ENCODE measurements at places on chromosomes 16 and 17.
A peak's percentile ranks its signal among the peaks of the same experiment; 100 is the strongest.

- DNase-seq: no peak
Measured at GRCh38 chr16:12416136-12416787, 387.4 kb downstream of the CPPED1 start.

DNA sequence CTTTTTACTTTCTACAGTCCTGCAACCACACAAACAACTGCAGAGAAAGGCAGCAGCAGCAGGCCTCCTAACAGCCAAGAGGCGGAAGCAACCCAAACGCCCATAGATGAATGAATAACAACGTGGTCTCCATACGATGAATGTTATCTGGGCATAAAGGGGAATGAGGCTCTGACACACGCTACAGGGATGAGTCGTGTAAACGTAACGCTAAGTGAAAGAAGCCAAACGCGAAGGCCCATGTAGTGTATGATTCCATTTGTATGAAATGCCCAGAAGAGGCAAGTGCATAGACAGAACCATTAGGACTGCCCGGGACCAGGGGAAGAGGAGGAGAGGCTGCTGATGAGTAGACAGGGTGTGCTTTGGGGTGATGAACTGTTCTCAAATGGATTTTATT lies 94.8 kb upstream of the DNAH17 start:
- DNase-seq: no peak

- no peak for DNase-seq
Measured at GRCh38 chr16:4261557-4262172, 11.2 kb downstream of the TFAP4 start.

DNA sequence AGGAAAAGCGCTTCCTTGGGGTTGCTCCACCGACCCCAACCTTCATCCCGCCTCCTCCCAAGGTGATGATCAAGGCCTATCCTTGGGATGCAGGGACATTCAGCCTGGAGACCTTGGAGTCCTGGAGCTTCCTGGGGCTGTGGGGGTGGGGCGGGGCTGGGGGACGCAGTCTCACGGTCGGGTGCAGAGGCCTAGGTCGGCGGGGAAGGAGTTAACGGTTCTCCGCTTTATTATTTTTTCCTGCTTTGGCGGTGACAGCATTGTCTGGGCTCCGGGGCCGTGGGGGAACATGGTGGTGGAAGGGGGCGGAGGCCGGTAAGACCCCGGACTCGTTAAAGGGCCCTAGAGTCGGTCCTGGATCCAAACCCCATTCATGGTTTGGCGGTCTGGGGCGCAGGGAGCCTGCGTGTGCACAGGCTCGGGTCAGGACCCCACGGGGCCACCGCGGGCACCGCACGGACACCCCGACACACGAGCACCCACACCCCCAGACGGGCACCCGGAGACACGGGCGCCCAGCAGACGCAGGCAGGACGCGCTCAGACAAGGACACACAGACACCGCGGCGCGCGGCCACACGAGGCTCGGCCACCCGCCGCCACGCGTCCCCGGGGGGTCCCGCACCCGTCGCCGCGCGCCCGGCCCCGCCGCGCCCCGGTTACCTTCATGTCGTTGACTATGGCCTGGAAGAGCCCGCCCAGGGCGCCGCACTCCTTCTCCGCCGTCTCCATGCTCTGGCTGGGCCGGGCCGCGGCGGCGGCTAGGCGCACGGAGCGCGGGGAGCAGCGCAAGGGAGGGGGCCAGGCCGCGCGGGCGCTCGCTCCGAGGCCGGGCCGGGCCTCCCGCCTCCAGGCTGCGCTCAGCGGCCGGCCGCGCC lies 554 bp downstream of the MTSS2 start:
- DNase-seq: no peak

DNA sequence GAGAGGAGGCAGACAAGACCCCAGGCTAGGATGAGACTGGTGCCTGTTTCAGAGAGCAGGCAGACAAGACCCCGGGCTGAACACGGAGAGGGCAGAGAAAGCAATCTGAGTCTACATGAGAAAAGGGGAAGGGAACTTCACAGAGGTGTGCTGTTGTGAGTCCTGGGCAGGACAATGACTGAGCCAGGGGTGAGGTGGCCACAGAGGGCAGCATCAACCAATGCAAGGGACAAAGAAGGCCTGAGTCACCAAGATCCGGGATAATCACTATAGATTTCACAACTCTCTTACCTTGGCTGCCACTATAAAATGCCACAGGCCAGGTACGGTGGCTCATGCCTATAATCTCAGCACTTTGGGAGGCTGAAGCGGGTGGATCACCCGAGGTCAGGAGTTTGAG lies 89.0 kb downstream of the SLC39A11 start:
- no peak for DNase-seq

DNA sequence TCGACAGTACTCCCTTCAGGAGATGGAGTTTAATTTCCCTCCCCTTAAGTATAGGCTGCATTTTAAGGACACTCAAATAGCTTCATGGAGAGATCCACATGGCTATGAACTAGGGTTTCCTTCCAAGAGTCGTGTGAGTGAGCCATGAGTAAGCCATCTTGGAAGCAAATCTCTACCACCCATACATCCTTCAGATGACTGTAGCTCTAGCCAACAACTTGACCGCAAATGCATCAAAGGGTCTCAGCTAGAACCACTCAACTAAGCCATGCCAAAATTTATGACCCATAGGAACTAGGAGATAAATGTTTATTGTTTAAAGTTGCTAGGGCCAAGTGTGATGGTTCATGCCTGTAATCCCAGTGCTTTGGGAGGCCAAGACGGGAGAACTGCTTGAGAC lies 43.4 kb downstream of the METTL16 start:
- DNase-seq: no peak

GRCh38 chr17:56835264-56835585 lies 1.3 kb downstream of the DGKE start:
- no peak for DNase-seq

DNA sequence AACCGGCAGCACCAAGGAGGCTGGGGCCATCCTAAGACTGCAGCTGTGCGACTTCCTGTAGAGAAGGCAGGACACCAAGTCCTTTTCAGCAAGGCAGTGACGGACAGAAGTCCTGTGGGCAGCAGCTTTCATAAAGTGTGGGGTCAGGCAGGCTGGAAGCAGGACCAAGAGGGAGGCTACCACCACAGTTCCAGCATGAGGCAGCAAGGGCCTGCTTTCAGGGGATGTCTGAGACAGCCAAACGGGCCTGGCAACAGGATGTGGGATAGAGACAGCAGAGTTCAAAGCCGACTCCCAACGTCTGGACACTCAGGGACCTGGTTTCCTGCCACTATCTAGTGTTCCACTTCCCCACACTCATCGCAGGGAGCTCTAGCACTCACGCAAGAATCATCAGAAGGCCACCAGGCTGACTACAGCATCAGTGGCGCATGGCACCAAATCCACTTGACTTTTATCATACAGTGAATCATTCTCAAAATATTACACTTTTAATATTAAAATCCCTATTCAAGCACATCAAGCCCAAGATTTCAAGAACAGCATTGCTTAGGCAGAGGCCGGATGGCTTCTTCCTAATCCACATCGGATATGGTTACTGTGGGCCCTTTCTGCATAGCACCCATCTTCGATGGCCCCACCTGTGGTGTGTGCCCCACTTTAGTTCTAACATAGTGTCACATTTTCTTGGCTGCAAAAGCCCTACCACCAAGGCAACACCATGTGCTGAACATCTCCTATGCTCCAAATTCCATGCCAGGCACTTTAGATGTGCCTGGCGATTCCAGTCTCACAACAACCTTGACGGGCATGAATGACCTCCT lies 5.2 kb downstream of the USP7 start:
- no peak for DNase-seq

- no peak for DNase-seq
Measured at GRCh38 chr17:30922235-30923030, 688 bp downstream of the ADAP2 start.

- DNase-seq: no peak
Measured at GRCh38 chr16:68668266-68668665, 23.2 kb downstream of the CDH3 start.

GRCh38 chr17:33113991-33114370 lies 122.3 kb downstream of the SPACA3 start:
- DNase-seq: no peak

- no peak for DNase-seq
Measured at GRCh38 chr17:17970699-17971430, 1.3 kb downstream of the TOM1L2 start.

GRCh38 chr16:73813527-73813926 lies 483.1 kb upstream of the PSMD7 start:
- no peak for DNase-seq

DNA sequence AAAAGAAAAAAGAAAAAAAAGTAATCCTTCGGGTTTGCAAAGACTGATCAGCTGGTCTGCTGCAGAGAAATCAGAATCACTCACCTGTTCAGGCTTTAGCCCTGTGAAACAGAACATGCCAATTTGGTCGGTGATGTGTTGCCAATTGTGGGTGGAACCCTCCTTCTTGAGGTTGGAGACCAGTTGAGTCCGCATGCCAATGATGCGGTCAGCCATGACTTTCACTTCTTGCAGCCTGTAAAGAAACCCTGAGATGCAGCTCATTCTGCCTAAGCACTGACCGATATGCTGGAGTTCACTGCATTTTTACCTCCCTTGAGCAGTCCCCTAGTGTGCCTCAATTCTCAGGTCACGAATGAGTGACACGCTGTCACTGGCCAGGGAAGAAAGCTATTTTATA lies 24.8 kb upstream of the SLC38A7 start:
- no peak for DNase-seq

DNA sequence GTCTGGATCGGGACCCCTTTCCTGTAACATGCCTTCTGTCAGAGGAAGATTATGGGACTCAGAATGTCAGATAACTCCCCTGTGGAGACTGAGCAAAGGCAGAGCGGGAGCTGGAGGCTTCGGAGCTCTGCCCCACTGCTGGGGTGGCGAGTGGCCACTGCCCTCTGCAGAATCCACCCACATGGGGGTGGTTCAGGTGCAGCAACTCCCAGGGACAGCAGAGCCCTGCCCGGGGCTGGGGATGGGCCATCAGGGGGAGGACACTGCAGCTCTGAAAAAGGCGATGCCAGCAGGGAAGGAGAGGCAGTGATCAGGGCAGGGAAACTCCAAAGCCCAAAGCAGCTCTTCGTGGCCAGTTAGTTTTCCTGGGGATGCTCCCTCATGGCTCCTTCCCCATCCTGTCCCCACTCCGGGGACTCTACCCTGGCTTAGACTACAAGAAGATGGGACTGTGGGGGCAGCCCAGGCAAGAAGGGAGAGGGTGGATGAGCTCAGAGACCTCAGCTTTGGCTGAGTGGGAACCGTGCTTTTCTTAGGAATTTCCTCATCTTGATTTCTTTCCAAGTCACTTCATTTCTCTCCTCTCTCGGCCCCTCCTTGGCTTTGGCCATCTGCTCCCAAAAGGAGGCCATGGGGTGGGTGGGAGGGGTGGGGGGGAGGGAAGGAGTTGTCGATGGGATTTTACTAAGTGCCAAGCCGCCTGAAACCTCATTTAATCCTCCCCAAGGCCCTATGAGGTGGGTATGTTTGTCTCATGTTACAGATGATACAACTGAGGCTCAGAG lies 4.0 kb downstream of the CA4 start:
- no peak for DNase-seq

DNA sequence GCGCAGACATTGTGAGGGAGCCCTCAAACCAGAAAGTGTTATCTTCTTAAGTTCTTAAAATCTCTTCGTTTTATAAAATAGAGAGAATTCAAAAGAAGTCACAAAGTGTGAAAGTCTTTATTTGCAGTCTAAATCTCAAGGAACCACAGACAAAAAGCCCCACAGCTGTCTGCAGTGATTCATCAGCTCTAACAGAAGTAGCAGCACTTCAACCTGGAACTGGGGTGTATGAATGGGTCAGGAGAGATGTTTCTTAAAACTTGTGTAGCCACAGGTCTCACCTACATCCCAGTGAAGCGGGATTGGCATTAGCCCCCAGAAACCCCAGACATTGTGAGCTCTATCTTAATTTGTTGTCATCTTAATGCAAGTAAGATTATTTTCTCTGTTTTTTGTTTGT lies 61.1 kb downstream of the CDYL2 start:
- DNase-seq: no peak

- DNase-seq: no peak
Measured at GRCh38 chr16:9934723-9935508, 247.3 kb downstream of the GRIN2A start.

- DNase-seq: no peak
Measured at GRCh38 chr16:48365025-48365600, 20.1 kb downstream of the SIAH1 start.

DNA sequence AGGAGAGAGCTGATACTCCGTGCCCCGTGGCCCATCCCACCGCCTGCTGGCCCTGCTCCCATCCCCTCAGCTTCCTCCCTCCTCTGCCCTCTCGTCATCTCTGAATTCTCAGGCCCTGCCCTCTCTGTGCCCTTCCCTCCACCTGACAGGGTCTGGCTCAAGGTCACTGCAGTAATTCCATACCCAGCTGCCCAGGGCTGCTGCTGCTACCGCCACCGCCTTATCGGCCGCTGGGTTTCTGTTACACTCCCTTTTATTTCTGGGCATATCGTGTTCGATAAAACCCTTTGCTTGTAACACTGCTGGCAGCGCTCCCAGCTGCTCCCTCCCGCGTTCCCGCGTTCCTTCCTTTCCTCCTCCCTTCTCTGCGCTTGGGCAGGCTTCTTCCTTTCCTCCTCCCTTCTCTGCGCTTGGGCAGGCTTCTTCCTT lies 1.2 kb downstream of the EPN3 start:
- no peak for DNase-seq

GRCh38 chr17:72985882-72986720 lies 106.4 kb downstream of the SLC39A11 start:
- peak; percentile 67 for DNase-seq

DNA sequence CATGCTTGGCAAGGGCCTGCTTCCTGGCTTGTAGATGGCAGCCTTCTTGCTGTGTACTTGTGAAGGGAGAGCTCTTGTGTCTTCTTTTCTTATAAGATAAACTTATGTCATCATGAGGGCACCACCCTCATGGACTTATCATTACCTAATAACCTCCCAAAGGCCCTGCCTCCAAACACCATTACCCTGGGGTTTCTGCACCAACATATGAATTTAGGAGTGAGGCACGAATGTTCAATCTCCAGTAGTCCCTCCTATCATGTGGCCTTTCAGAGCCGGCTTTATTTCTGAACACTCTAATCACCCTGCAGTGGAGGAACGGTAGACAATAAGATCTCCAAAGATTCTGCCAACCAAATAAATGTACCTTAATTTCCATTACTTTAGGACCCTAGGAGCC lies 144.3 kb downstream of the ABCC12 start:
- no peak for DNase-seq

- no peak for DNase-seq
Measured at GRCh38 chr17:42111871-42112551, 503 bp downstream of the DHX58 start.

GRCh38 chr17:38893607-38894006 lies 23.7 kb downstream of the LASP1 start:
- no peak for DNase-seq

- DNase-seq: no peak
Measured at GRCh38 chr17:43897831-43898230, 9.5 kb downstream of the MPP2 start.

GRCh38 chr17:40956401-40957254 lies 10.1 kb downstream of the KRT39 start:
- DNase-seq: no peak

DNA sequence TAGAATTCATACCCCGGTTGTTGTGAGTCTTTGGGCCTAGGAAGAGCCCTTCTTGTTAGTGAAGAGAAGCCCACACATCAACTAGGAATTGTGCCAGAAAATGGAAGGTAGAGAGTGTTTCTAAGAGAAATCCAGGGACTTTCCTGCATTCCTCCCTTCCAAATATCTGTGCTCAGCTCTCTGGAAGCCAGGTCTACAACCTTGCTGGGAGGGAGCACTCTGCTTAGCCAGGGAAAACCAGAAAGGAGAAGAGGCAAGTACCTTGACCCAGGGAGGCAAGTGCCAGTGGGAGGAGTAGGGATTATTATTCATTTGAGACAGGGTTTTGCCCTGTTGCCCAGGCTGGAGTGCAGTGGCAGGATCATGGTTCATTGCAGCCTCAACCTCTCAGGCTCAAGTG lies 48.4 kb upstream of the TAC4 start:
- DNase-seq: no peak

GRCh38 chr17:79803421-79803996 lies 6.6 kb upstream of the CBX8 start:
- no peak for DNase-seq

Measured in nucleus accumbens (tissue), 56 donors.